ENCODE measurements at places on chromosomes 5 and 9.

DNA sequence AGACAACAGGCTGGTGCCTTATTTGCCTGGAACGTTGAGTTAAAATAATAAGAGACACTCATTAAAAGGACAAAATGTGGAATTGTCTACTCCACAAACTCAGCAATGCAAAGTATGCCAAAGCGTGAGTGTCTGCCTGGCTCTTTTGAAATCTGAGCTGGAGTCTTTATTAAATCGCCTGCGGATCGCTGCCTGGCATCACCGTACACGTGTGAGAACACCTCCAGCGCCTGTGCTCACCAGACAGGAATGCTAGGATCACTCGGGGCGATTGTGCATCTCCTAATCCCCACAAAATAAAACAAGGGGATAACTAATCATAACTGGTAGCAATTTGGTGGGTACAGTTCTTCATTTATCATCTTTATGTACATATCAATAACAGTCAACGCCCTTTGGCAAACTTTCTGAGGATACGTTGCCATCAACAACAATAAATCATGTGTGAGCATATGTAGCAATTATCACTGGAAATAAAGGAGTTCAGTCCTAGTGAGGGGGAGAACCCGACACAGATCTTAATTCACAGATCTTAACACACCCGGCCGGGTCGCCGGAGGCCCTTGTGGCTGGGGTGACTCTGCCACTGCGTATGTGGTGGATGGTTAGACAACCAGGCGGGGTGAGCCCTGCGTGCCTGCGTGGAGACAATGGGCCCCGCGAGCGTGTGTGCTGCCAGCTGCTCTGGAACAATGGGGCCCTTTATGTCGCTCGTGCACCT is 284.9 kb upstream of the IRX1 start:
- DNase-seq, result no peak

DNA sequence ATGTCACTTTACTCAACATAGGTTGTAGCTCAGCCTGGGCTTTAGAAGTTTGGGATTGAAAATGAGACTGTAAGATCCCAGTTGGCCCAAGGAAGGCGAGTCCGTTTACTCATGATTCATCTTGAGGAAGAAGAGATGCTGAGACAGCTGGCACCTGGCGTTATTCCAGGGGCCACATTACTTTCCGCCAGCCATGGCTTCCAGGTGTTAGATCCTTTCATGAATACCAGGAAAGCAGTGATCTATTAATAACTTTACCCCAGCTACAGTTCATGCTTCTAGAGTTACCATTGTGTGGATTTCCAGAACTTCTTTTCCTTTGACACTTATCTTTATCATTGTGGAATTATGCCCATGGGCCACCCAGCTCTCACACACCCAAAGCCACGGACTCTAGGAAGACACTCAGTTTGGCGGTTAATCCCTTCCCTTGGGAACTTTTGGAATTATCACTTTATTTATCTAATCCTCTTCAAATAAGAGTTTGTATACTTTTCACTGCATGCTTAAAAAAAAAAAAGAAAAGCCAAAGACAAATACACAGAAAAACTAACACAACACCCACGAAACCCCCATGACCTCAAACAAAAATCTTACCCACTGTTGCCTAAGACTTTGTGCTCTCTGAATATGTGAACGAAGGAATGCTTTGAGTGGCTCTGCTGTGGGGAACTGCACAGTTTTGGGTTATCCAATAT is 26.9 kb downstream of the RAI14 start:
- DNase-seq, result no peak

DNA sequence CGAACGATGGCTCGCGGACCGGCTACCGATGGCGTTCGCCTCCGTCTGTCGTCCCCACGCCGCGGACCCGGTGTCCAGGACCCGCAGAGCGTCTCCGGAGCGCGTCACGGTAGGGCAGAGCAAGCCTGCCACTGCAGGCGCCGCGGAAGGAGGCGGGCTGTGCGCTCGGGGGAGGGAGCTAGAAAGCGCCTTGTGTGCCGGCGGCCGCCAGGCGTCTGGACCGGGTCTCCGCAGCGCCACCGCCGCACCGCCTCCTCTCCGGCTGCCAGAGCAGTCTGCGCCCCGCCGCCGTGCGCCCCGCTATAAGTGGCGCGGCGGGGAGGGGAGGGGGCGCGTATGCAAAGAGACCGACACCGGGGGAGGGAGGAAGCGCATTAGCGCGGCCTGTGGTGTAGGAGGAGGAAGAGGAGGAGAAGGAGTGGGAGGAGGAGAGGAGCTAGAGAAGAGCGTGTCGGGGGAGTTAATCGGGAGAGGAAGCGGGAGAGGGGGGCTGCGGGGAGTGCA is at the start of gene ENC1:
Gene ENC1, minus strand, starts transcription at position 279 of the 504 bp plus-strand sequence. CDS start 4,243 bp downstream, outside the sequence.
- peak; percentile 44 for DNase-seq

DNA sequence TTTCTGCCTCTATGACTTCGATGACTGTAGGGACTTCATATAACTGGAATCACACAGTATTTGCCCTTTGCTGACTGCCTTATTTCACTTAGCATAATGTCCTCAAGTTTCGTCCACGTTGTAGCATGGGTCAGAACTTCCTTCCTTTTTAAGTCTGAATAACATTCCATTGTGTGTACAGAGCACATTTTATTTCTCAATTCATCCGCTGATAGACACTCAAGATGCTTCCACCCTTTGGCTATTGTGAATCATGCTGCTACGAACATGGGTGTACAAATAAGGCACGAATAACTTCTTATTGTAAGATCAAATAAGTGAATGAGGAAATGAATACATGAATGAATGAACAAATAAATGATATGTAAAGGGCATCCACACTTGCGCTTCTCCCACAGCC is 13.0 kb downstream of the BARX1 start:
- DNase-seq, result no peak

- no peak for DNase-seq
These were observed 86.7 kb upstream of the TAS2R1 start for GRCh38 chr5:9716838-9717281.

DNA sequence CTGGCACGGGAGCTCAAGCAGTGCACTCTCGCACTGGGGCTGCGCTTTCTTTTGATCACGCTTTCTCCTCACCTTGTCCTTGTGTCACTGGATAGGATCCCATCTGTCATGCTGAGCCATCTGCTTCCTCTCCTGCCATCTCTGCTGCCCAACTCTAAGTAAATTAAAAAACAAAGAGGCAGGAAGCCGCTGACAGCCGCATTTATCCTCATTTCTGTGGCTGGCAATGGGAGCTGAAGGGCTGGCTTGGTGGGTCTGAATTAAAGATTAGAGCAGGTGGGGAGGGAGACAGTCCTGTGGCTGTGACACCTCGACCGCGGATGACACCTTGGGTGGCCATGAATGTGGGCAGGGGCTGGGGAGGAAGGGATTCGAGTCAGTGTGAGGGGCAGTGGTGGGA is 159.2 kb upstream of the ALDH1B1 start:
- DNase-seq, result no peak

DNA sequence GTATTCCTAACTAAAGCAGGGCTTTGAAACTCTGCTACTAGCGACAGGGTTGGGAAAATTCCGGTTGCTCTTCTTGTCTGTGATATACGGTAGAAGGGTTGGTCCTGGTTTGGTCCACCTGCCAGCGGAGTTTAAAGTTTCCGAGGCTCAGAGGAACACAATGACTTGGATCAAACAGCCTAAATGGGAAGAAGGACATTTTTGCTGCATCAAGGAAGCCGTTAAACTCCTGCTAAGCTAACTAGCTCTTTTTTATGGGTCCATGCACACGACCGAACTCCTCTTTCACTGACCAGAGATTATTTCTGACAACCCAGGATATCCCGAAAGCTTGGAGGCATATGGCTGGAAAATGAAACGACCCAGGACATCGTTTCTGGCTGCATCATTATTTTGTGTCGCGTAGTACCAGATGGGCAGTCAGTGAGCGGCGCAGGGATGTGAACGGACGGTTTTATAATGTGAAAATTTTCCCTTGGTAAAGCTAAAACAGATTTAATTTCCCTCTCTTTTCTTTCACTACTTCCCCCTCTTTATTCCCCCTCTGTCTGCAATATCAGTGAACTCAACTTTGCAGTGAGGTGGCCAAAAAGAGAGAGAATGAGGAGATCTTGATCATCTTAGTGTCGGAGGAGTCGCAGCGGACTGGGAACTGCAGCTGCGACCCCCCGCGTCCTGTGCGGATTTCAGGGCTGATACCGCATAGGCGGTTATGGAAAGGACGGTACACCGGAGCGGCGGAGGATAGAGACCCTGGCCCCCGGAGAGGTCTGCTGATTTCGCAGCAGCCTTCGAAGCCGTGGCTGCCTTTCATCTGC is at the start of gene LURAP1L:
Gene LURAP1L, plus strand, starts transcription at position 160 of the 818 bp plus-strand sequence. CDS start 696 bp downstream, outside the sequence.
- no peak for DNase-seq

- no peak for DNase-seq
These were observed 776 bp downstream of the APBA1 start for GRCh38 chr9:69671311-69671878.

GRCh38 chr5:117999939-118000549 is 988.3 kb downstream of the DTWD2 start:
- DNase-seq, result no peak

GRCh38 chr5:20601678-20602100 is 613.7 kb upstream of the CDH18 start:
- no peak for DNase-seq

GRCh38 chr5:100576217-100576751 is 41.1 kb downstream of the FAM174A start:
- DNase-seq, result no peak
